ENCODE measurements at places on chromosomes 11 and 22.

GRCh38 chr11:72075109-72075508 lies 5.2 kb downstream of the NUMA1 start:
- DNase-seq = peak; percentile 68

GRCh38 chr11:126332221-126332711 lies 23.2 kb upstream of the ST3GAL4 start:
- no peak for DNase-seq

DNA sequence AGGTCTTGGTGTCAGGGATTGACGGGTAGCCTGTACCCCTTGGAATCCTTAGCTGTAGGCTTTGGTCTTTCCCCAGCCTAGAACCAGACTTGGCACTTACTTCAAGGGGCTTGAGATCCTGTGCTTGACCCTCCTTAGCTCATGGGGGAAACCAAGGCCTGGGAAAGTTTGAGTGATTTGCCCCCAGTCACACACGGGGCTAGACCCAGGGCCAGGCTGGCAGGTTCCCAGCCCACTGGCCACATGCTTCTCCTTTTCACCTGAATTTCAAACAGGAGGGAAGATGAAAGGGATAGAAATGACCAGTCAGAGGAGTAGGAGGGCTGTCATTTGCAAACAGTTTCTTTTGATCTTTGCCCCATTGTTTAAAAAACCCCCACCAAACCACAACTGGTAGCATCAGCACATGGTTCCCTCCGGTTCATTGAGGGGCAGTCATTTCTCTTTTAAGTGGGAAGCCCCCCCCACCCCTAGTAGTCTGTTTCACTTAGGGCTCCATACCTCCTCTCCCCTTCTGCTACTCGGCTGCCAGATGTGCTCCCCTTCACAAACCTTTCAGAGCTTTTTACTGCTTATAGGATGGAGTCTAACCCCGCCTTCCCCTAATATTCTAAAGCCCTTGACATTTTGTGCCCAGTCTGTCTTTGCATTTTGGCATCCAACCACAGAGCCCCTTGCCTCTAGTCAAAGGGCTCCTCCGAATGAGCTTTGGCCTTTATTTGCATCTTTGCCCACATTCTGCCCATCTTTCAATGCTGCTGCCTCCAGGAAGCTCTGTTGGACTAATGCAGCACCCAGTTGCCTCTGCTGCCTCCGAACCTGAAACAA lies 37.6 kb downstream of the ZNRF3 start:
- DNase-seq = no peak

GRCh38 chr11:87574193-87574592 lies 536.5 kb downstream of the TMEM135 start:
- no peak for DNase-seq

DNA sequence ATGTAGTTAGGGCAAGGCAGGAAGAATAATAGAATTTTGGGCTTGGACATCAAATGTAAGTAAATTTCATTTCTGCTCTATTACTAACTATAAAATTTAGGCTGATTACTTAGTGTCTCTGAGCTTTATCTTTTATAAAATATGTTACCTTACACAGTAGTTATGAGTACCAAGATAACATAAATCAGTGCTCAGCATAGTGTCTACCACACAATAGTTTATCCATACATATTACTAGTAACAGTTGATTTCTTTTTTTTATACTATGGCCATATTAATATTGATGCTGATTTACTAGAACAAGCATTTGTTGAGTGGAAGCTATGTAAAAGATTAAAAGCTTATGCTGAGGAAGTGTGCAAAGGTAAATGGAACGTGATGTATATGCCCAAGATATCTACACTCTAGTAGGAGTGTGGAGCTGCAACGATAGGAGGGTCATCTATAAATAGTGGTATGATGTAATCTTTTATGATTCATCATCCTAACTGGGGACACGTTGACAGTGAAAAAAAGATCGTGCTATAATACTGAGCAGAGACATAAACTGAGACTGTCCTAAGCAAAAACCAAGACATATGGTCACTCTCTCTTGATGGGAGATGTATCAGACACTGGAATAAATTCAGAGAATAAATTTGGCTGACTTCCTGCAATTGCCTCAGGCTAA lies 8.7 kb upstream of the SLC5A12 start:
- DNase-seq = peak; percentile 6

DNA sequence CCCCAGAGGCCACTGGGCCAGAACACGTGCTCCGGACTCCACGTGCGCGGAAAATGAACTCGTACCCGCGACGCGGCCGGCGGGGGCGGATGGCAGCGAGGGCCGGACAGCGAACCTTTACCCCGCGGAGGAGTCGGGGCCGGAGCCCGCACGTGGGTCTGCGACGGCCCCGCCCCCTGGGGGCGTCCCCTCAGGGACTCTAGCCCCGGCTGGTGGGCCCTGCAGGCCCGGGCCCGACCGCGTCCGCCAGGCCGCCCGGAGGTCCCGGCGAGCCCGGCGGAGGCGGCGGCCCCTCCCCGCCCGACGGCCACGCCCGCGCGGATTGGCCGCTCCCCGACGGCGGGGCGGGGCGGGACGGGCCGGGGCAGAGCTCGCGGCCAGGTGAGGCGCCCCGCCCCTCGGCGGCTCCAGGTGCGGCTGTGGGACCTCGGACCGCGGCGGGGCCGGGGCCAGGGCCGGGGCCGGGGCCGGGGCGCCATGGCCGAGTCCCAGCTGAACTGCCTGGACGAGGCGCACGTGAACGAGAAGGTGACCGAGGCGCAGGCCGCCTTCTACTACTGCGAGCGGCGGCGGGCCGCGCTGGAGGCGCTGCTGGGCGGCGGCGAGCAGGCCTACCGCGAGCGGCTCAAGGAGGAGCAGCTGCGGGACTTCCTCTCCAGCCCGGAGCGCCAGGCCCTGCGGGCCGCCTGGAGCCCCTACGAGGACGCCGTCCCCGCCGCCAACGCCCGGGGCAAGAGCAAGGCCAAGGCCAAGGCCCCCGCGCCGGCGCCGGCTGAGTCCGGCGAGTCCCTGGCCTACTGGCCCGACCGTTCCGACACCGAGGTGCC lies at the start of gene FAM83F:
Gene FAM83F (plus strand): TSS at position 389 of the 827 bp plus-strand sequence. CDS start 89 bp downstream, at position 478.
- no peak for DNase-seq

Measured in NB4 (cell line).